Fibroblast of lung (primary cell): ENCODE measurements at places on chromosomes 3 and 15.

DNA sequence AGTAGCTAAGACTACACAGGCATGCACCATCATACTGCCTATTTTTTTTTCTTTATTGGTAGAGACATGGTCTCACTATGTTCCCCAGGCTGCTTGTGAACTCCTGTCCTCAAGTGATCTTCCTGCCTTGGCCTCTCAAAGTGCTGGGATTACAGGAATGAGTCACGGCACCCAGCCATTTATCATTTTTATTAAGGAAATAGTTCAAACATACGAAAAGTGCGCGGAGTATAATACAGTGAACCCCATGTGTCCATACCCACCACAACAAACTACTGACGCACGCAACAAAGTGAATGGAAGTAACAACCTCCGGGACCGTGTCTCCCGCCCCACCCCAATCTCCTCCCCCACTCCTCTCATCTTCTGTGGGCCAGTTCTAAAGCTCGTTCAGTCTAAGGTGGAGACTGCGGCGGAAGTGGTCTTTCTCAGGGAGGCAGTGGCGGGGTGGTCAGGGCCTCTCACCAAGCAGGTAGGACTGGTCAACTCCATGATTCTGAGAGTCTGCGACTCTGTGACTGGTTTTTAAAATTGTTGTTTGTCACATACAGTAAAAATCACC is 42.1 kb downstream of the DNAJB8 start:
- peaks cover 2% of the 10 kb centered on the region for H3K4me1 ChIP-seq
- no peak overlapping the region for H3K4me3 ChIP-seq
- H3K27me3 ChIP-seq: peaks cover 5% of the 10 kb centered on the region

GRCh38 chr15:78988361-78988911 is 43.6 kb upstream of the CTSH start:
- H3K4me3 ChIP-seq: no peak overlapping the region
- no peaks in the 10 kb centered on the region for H3K36me3 ChIP-seq
- peaks cover 9% of the 10 kb centered on the region for H3K4me1 ChIP-seq
- no peaks in the 10 kb centered on the region for H3K27me3 ChIP-seq
- peak; percentile 98 for DNase-seq

DNA sequence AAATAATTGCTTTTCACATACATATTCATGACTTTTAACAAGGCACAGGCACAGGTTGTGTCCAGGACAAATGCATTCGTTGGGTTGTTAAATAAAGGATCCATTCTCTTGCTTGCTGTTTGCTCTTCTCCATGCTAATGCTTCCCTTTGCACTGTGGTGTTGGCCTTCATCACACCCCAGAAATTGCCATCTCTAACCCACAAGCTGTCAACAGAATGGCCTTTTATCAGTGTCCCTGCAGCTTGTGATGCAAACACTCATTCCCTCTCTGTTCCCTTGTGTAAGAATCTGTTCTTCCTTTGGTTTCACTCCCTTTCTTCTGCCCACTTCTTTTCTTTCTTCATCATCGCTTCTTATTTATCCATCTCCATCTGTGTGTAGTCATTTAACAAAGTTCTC is 72.2 kb downstream of the SLC7A14 start:
- no peak for DNase-seq
- H3K4me3 ChIP-seq: no peak overlapping the region
- H3K4me1 ChIP-seq: no peaks in the 10 kb centered on the region
- H3K27ac ChIP-seq: no peak overlapping the region
- H3K36me3 ChIP-seq: no peaks in the 10 kb centered on the region

GRCh38 chr3:123718108-123718507 is 133.3 kb upstream of the HACD2 start:
- H3K4me1 ChIP-seq: peaks cover 28% of the 10 kb centered on the region
- no peak overlapping the region for H3K27ac ChIP-seq
- no peak overlapping the region for H3K4me3 ChIP-seq
- no peaks in the 10 kb centered on the region for H3K27me3 ChIP-seq
- DNase-seq: no peak

DNA sequence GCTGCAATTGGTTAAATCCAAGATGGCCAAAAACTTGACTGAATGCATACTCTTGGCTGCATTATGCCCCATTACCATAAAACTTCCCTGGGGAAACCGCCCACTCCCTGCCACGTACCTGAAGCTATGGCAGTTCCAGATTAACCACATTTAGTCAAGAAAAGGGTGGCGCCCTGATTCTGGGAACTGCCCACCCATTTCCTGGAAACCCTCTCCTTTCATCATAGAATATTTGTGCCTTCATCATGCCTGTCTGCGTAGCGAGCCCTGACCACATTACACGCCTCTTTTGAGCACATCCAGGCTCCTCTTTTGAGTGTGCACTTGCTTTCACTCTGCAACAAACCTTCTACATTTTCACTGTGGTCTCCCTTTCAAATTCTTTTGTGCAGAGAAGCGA is 5.2 kb downstream of the LINS1 start:
- no peaks in the 10 kb centered on the region for H3K36me3 ChIP-seq
- no peaks in the 10 kb centered on the region for H3K4me1 ChIP-seq
- H3K4me3 ChIP-seq: no peak overlapping the region
- no peaks in the 10 kb centered on the region for H3K27me3 ChIP-seq
- H3K27ac ChIP-seq: no peak overlapping the region
- DNase-seq: no peak

GRCh38 chr3:81549831-81550230 is 211.6 kb downstream of the GBE1 start:
- no peak overlapping the region for H3K27ac ChIP-seq
- H3K4me1 ChIP-seq: no peaks in the 10 kb centered on the region
- H3K36me3 ChIP-seq: no peaks in the 10 kb centered on the region
- DNase-seq: no peak

GRCh38 chr3:162021206-162021605 is 524.6 kb downstream of the OTOL1 start:
- H3K27me3 ChIP-seq: no peaks in the 10 kb centered on the region
- DNase-seq: no peak
- no peak overlapping the region for H3K4me3 ChIP-seq

DNA sequence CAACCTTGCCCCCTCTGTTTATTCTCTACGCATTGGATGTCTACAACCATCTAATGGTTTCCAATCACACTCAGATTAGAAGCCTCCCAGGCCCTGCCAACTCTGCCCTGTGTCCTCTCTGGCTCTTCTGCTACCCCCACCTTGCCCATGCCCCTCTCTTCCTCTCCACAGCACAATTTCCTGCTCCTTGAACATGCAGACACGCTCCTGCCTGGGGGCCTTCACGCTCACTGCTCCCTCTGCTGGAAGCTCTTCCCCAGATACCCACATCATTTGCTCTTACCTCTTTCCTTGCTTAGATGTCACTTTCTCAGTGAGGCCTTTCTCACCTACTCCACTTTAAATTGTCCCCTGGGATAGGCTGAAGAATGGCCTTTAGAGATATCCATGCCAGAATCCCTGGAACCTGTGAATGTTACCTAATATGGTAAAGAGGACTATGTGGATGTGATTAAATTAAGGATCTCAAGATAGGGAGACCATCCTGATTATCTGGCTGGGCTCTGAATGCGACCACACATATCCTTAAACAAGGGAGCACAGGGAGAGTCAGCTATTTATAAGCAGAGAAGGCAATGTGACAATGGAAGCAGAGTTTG is 9.9 kb downstream of the KY start:
- H3K27ac ChIP-seq: no peak overlapping the region
- peak; percentile 42 for DNase-seq
- H3K36me3 ChIP-seq: no peaks in the 10 kb centered on the region
- no peaks in the 10 kb centered on the region for H3K27me3 ChIP-seq
- no peak overlapping the region for H3K4me3 ChIP-seq

DNA sequence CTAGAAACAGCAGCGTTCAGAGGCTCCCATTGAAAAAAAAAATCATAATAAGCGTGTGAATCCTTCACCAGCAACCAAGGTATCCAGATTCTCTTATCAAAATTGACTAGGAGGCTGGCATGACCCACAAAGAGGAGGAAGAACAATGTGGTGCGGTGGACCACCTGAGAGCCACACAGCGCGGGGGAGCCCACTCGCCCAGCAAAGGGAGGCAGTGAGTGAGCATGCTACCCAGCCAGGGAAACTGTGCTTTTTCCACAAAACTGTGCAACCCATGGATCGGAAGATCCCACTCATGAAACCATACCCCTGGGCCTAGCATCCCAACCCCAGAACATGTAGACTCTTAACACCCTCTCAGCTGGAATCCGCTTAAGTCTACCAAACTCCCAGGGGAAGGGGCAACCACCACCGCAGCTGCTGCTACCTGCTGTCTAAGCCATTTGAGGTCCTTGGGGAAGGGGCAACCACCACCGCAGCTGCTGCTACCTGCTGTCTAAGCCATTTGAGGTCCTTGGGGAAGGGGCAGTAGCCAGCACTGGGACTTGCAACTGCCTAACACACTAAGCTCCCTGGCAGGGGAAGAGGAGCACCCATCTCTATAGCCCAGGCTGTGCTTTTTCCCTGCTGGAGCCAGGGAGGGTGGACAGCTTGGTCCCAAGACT is 102.8 kb upstream of the CLDN18 start:
- H3K27me3 ChIP-seq: no peaks in the 10 kb centered on the region
- no peak overlapping the region for H3K27ac ChIP-seq
- H3K36me3 ChIP-seq: no peaks in the 10 kb centered on the region
- no peak for DNase-seq
- no peak overlapping the region for H3K4me3 ChIP-seq

GRCh38 chr15:74127255-74127953 is 3.0 kb upstream of the ISLR2 start:
- DNase-seq: peak; percentile 81
- H3K4me1 ChIP-seq: no peaks in the 10 kb centered on the region

GRCh38 chr3:122030381-122031122 is 8.5 kb upstream of the ILDR1 start:
- H3K4me3 ChIP-seq: no peak overlapping the region
- no peak overlapping the region for H3K27ac ChIP-seq
- H3K4me1 ChIP-seq: no peaks in the 10 kb centered on the region
- H3K36me3 ChIP-seq: no peaks in the 10 kb centered on the region
- H3K27me3 ChIP-seq: no peaks in the 10 kb centered on the region

GRCh38 chr3:17840651-17841050 is 98.2 kb upstream of the TBC1D5 start:
- H3K36me3 ChIP-seq: no peaks in the 10 kb centered on the region
- no peak for DNase-seq
- no peaks in the 10 kb centered on the region for H3K27me3 ChIP-seq
- H3K4me1 ChIP-seq: no peaks in the 10 kb centered on the region

DNA sequence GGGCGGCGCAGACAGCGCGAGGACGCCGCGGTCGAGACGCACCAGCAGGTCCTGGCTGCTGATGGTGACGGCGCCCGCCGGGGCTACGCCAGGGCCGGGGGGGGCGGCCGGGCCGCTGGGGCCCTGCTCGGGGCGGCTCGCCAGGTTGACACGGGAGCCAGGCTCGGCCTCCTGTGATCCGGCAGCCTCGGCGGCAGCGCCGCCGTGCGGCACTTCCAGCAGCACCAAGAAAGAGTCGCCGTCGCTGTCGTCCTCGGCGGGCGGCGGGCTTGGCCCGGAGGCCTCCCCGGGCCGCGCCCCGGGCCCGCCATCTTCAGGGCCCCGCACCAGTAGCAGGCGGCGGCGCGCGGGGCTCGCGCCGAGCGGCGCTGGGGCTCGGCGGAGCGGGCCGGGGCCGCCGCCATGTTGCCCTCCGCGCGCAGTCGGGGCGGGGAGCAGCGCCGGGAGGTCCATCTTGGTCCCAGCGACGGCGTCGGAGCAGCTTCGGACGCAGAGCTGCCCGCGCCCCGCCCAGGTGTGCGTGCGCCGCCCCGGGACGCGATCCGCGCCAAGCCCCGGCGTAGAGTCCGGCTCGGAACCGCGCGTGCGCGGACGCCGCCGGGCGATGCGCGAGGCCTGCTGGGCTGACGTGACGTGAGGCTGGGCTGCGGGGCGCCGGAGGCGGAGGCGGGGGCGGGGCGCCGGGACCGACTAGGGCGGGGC is at the start of gene ZXDC:
ZXDC (minus strand) TSS at position 479 of the 702 bp plus-strand sequence; CDS start at position 453, 26 bp downstream.
- H3K36me3 ChIP-seq: no peaks in the 10 kb centered on the region
- peaks cover 7% of the 10 kb centered on the region for H3K4me1 ChIP-seq
- peak within 1 kb of the TSS; percentile 84 for H3K4me3 ChIP-seq
- H3K27ac ChIP-seq: peak within 1 kb of the TSS; percentile 68

DNA sequence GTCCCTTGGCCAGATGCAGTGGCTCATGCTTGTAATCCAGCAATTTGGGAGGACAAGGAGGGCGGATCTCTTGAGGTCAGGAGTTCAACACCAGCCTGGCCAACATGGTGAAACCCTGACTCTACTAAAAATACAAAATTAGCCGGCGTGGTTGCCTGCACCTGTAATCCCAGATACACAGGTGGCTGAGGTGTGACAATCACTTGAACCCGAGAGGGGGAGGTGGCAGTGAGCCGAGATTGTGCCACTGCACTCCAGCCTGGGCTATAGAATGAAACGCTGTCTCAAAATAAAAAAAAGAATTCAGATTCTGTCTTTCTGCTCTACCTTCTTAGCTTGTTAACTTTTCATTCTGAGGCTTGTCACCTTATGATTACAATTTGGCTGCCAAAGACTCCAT is 22.1 kb downstream of the MYO5A start:
- H3K4me1 ChIP-seq: peaks cover 2% of the 10 kb centered on the region
- no peaks in the 10 kb centered on the region for H3K36me3 ChIP-seq
- no peak overlapping the region for H3K27ac ChIP-seq
- no peak overlapping the region for H3K4me3 ChIP-seq

DNA sequence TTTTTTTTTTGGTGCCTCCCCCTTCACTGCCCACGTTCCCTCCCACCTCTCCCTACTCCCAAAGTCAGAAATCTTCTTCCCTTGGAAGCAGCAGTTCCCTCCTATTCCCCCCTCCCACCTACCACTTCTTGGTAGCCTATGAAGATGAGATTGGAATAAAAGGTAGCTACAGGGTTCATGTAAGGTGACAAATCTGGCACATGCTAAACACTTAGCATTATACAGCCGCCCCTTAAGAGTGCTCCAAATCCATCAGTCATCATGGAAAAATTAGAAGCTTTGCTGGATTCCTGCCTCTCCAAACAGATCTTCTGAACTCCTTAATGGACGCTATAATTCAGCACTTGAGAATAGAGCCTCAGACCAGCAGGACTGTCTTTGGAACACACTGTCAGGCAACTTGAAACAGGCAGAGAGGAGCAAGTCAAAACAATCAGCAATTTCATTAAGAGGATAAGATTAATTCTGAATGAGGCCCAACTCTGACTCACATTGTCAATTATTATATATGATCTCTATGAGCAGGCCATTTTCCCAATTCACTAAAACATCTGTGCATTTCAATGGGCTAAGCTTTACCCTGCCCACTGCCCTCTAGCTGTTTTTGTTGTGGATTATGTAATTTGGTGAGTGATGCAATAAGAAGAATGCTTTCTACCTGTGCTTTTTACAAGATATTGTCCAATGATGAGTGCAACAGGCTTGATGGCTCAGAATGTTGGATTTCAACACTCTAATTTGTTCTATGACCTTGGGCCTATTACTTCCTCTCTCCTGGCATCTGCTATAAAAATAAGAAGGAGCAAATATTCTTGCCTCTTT is 34.6 kb upstream of the SPRED1 start:
- peak; percentile 28 for DNase-seq
- no peaks in the 10 kb centered on the region for H3K4me1 ChIP-seq
- H3K27ac ChIP-seq: no peak overlapping the region
- H3K36me3 ChIP-seq: no peaks in the 10 kb centered on the region
- no peaks in the 10 kb centered on the region for H3K27me3 ChIP-seq
- H3K4me3 ChIP-seq: no peak overlapping the region

DNA sequence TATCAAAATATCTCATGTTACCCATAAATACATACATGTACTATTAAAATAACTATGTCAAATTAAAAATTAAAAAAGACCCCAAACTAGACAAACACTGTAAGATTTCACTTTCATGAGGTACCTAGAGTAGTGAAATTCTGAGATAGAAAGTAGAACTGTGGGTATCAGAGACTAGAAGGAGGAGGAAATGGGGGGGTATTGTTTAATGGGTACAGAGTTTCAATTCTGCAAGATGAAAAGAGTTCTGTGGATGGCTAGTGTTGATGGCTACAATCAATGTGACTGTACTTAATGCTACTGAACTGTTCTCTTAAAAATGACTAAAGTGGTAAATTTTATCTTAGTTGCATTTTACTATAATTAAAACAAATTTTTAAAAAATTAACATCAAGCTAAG is 36.6 kb downstream of the RFX7 start:
- no peak overlapping the region for H3K4me3 ChIP-seq
- H3K27ac ChIP-seq: no peak overlapping the region
- no peaks in the 10 kb centered on the region for H3K4me1 ChIP-seq
- H3K27me3 ChIP-seq: no peaks in the 10 kb centered on the region
